ENCODE measurements at places on chromosomes 6 and 20.

GRCh38 chr6:162184465-162184864 is 543.1 kb downstream of the PRKN start:
- no peak for DNase-seq

DNA sequence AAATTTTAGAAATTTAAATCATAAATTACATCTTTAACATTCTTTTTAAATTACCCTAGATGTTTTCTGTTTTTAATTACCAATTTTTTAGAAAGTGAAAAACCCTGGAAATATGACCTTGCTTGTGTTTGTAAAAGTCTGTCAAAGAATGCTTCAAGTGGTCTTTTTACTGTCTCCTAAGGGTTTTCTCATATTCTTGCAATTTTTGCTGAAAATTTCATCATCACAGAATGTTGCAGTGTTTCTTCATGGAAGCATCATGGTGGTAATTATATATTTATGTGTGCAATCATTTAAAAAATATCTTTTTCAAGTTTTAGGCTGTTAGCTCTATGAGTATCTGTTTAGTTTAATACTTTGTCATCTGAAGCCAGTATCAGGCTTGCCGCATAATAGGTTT is 178.2 kb downstream of the HDGFL1 start:
- DNase-seq: no peak

GRCh38 chr20:23003881-23004460 is 31.1 kb upstream of the SSTR4 start:
- no peak for DNase-seq

DNA sequence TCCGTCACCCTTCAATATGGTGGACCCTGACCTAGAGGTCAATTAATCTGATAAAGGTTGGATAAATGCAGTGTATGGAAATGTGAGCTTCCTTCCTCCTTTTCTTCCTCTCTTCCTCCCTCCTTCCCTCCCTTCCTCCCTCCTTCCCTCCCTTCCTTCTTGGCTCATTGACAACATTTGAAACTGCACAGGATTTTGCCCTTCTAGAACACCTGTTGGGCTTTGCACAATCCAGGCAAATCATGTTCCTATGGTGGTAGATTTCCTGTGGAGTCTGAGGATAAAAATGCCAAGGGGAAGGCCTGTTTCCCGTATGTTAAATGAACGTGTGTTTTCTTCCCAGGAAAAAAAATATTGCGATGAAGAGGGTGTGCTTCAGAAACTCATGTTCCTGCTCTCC is 642.8 kb downstream of the EPM2A start:
- no peak for DNase-seq

- DNase-seq: no peak
Measured at GRCh38 chr6:6920114-6920986, 187.4 kb upstream of the RREB1 start.

- no peak for DNase-seq
Measured at GRCh38 chr20:47309394-47309793, 47.1 kb downstream of the ZMYND8 start.

- no peak for DNase-seq
Measured at GRCh38 chr6:70725817-70726415, 58.2 kb downstream of the SMAP1 start.

- no peak for DNase-seq
Measured at GRCh38 chr6:78810146-78810545, 57.2 kb upstream of the IRAK1BP1 start.

- DNase-seq: no peak
Measured at GRCh38 chr20:53735536-53736050, 142.0 kb upstream of the ZNF217 start.

Data from amygdala (tissue), 56 donors.